Breast epithelium (tissue), 4 donors: ENCODE measurements at places on chromosomes 4 and X. TPM values are rescaled to one million over a fixed set of nuclear protein-coding genes. Genes with fewer than 3 reads are reported as not detected.
A peak's percentile ranks its signal among the peaks of the same experiment; 100 is the strongest.

DNA sequence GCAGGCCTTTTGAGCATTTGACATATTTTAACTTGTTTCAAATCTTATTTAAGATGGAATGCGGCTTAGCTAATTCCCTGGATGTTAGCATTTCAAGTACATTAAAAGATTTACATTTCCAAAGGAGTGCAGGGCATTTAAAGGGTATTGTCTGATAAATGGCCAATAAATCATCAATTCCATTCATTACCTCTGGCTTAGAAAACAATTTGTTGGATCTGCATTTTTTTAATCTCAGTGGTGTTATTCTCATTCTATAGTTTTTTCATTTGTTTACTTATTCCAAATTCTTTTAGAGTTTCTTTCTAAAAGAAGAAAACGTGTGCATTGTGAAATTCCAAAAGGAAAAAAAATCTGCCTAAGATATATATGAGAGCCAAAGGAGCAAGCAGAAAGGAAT lies 1.3 kb upstream of the NLRP2B start:
- H3K36me3 ChIP-seq, result no peaks in the 10 kb centered on the region
- H3K27me3 ChIP-seq, result no peaks in the 10 kb centered on the region
- no peaks in the 10 kb centered on the region for H3K4me1 ChIP-seq
- DNase-seq, result no peak
- no peak overlapping the region for H3K27ac ChIP-seq

DNA sequence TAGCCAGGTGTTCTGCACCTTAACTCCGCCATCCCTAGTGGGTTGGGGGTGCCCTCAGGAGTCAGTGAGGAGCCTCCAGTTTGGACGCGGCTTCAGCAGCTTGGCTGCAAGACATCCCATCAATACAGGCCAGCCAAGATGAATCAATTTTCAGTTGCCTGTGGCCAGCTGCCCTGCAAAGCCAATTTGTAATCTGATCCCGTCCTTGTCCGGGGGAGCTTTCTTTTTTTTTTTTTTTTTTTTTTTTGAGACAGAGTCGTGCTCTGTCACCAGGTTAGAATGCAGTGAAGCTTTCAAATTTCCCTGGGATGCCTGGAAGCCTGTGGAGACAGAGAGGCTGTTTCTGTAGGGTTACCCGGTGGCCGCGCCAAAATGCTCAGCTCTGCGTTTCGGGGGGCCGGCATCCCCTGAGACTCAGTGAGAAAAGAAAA lies 192.5 kb downstream of the ASMT start:
- no peak overlapping the region for H3K27ac ChIP-seq
- no peaks in the 10 kb centered on the region for H3K4me1 ChIP-seq
- H3K36me3 ChIP-seq, result no peaks in the 10 kb centered on the region

HERC6 gene
- 2.6 TPM for total RNA-seq

DNA sequence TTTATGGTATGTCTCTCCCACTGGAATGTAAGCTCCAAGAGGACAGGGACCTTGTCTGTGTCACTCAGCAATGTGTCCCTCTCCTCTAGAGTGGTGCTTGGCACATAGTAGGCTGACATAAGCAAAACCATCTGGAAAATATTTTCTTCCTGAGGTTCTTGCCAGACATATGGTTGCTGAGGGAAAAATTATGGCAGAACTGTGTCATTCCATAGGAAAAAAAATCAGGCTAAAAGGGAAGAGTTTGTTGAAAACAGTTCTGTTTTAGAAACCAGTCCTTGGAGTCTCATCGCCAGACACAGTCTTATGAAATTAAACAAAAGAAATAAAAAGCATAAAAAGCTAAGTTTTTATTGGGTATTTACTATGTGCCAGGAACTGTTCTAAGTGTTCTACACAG lies 60.9 kb downstream of the RTL9 start:
- no peak for DNase-seq
- no peaks in the 10 kb centered on the region for H3K4me1 ChIP-seq
- no peaks in the 10 kb centered on the region for H3K36me3 ChIP-seq
- no peak overlapping the region for H3K4me3 ChIP-seq
- no peak overlapping the region for H3K27ac ChIP-seq
- H3K27me3 ChIP-seq, result peaks cover 72% of the 10 kb centered on the region

GRCh38 chr4:108303488-108304177 lies 134.9 kb upstream of the LEF1 start:
- H3K27me3 ChIP-seq, result no peaks in the 10 kb centered on the region
- H3K36me3 ChIP-seq, result no peaks in the 10 kb centered on the region
- DNase-seq, result no peak
- no peak overlapping the region for H3K4me3 ChIP-seq
- H3K4me1 ChIP-seq, result no peaks in the 10 kb centered on the region
- H3K27ac ChIP-seq, result no peak overlapping the region

- no peaks in the 10 kb centered on the region for H3K36me3 ChIP-seq
- H3K27ac ChIP-seq, result no peak overlapping the region
- no peak for DNase-seq
- no peaks in the 10 kb centered on the region for H3K27me3 ChIP-seq
These were observed 615.0 kb downstream of the FAM133A start for GRCh38 chrX:94288972-94289371.

GRCh38 chr4:114807357-114807756 lies 208.8 kb downstream of the UGT8 start:
- H3K27me3 ChIP-seq, result no peaks in the 10 kb centered on the region
- no peak overlapping the region for H3K27ac ChIP-seq
- no peaks in the 10 kb centered on the region for H3K36me3 ChIP-seq

PITX2 gene
- total RNA-seq, result 0.33 TPM

TGIF2LX gene
- total RNA-seq, result not detected

PLS3 gene
- total RNA-seq, result 69.4 TPM

GLOD5 gene
- total RNA-seq, result not detected

GRCh38 chr4:157889788-157890187 lies 283.0 kb downstream of the GASK1B start:
- H3K4me3 ChIP-seq, result no peak overlapping the region
- no peaks in the 10 kb centered on the region for H3K27me3 ChIP-seq
- no peaks in the 10 kb centered on the region for H3K36me3 ChIP-seq
- no peak overlapping the region for H3K27ac ChIP-seq

DNA sequence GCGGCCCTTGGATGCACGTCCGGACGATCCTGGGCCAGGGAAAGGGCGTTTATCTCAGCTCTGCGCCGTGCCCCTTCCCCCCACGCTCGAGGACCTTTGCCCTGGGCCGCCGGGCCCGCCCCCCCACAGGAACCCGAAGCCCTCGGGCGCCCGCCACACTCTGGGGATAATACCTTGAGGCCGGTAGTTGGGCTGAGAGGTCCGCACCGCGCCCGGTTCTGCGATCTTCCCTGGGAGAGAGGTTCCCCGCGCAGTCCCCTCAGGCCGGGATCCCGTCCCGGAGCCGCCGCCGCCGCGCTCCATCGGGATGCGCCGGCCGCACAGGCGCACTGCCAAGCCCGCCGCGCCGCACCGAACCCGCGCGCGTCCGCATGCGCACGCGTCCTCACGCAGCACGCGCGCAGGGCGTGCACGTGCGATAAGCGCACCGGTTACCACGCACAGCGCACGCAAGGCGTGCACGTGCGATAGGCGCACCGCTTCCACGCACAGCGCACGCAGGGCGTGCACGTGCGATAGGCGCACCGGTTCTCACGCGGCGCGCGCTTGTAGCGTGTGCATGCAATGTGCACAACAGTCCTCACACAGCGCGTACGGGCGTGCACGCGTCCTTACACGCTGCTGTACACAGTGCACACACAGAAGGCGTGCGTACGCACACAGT lies at the start of gene MAP7D2:
Gene MAP7D2 (minus strand): TSS at position 331 of the 664 bp plus-strand sequence. CDS start 28 bp downstream, at position 303.
- H3K4me1 ChIP-seq, result no peaks in the 10 kb centered on the region
- H3K36me3 ChIP-seq, result no peaks in the 10 kb centered on the region
- no peak for DNase-seq
- no peak within 1 kb of the TSS for H3K27ac ChIP-seq
- peak within 1 kb of the TSS; percentile 58 for H3K4me3 ChIP-seq

SPP1 gene
- 508 TPM for total RNA-seq

CT45A3 gene
- total RNA-seq, result not detected

DNA sequence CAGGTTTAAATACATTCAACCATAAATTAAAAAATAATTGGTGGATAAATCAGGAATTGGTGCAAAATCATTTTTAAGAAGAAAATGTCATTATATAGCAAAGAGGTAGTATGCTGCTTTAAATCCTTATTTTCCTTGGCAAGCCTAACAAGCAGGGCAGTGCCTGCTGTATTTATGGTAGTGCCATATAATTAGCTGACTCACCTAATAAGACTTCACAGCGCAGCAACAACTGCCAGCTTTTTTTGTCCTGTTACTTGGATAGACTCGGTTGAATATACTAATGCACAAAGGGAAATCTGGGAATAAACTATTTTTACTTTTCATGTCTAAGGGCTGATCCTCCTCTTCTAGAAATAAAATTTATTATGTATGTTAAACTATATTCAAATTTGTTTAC lies 99.1 kb downstream of the SNCA start:
- no peak overlapping the region for H3K4me3 ChIP-seq
- no peaks in the 10 kb centered on the region for H3K27me3 ChIP-seq
- H3K4me1 ChIP-seq, result no peaks in the 10 kb centered on the region
- DNase-seq, result no peak

NAA11 gene
- total RNA-seq, result not detected

GRCh38 chr4:158172261-158173258 lies at the start of gene GASK1B:
TSS of gene GASK1B (minus strand) at chr4:158173025. CDS start at chr4:158171375, 1,650 bp downstream.
- H3K4me1 ChIP-seq, result no peaks in the 10 kb centered on the region
- no peak for DNase-seq
- no peaks in the 10 kb centered on the region for H3K36me3 ChIP-seq
- H3K27me3 ChIP-seq, result no peaks in the 10 kb centered on the region
- H3K4me3 ChIP-seq, result peak within 1 kb of the TSS; percentile 64
- peak within 1 kb of the TSS; percentile 81 for H3K27ac ChIP-seq

FAM241A gene
- 7.5 TPM for total RNA-seq

- H3K4me1 ChIP-seq, result no peaks in the 10 kb centered on the region
- DNase-seq, result no peak
- H3K36me3 ChIP-seq, result no peaks in the 10 kb centered on the region
- H3K27ac ChIP-seq, result no peak overlapping the region
These were observed 2271.5 kb downstream of the PCDH7 start for GRCh38 chr4:32991663-32992062.

DNA sequence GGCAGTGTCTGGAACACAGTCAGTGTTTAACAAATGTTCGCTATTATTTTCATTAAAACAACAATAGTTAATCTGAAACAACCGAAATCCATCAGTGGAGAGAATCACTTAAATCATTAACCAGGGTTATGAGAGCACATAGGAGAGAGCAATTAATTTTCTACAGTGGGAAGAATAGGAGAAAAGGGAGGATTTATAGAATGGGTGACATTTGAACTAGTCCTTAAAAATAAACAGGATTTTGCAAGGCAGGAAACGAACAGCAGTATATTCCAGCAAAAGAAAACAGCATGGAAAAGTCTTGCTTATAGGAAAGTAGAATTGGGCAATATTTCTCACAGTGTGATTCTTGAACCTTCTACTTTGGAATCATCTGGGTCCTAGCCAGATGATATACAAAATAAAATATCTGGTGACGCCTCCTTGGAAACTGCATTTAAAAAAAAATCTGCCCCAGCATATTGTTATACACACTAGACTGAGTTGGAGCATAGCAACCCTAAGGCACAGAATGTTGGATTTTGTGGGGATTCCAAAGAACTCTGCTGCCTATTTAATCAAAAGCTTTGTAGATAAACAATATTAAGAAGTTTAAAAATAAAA lies 56.1 kb downstream of the INTS12 start:
- no peaks in the 10 kb centered on the region for H3K4me1 ChIP-seq
- H3K4me3 ChIP-seq, result no peak overlapping the region
- H3K27ac ChIP-seq, result no peak overlapping the region
- no peaks in the 10 kb centered on the region for H3K27me3 ChIP-seq
- no peak for DNase-seq

RPS6KA6 gene
- total RNA-seq, result 0.96 TPM

CASP3 gene
- total RNA-seq, result 20.9 TPM

GRCh38 chrX:11611161-11611560 lies 54.6 kb downstream of the ARHGAP6 start:
- no peaks in the 10 kb centered on the region for H3K4me1 ChIP-seq
- DNase-seq, result no peak
- H3K27ac ChIP-seq, result no peak overlapping the region

GRCh38 chr4:112266823-112267222 lies 18.9 kb downstream of the TIFA start:
- H3K4me1 ChIP-seq, result no peaks in the 10 kb centered on the region
- no peak overlapping the region for H3K4me3 ChIP-seq
- DNase-seq, result no peak
- H3K27me3 ChIP-seq, result no peaks in the 10 kb centered on the region

HPGDS gene
- 2.0 TPM for total RNA-seq
